ENCODE measurements at places on chromosomes 11 and 22.

DNA sequence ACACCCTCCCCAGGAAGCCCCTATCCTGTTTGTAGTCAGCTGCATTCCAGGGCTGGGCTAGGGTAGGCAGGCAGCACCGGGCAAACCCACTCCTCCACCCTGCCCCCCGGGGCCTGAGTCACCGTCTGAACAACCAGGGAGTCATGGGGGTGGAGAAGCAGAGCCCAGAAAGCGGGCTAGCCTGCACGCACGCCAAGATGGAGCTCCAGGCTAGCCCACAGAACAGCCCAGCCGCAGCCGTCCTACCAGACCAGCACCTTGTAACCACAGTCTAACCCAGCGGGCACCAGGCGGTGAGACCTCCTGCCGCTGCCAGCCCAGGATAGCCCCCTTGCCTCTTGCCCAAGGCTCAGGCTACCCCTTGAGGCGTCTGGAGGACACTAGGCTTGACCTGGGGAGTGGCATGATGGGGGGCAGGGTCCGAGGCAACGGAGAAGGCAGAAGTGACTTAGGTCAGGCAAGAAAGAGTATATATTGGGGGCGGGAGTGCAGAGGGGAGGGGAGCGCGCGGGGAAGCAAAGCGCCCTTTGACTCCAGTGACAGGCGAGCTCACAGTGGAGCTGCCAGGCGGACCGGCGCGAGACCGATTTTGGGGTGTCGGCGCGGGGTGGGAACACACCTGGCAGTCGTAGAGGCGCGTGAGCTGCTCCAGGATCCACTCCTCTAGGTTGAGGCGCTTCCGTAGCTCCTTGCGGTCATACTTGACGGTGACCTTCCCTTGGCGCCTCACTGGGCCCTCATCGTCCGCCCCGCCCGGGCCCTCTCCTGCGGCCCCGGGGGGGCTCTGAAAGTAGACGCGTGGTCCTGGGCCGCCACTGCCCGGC, 734 bp downstream of the PPP1R14B start:
- no peak for DNase-seq

DNA sequence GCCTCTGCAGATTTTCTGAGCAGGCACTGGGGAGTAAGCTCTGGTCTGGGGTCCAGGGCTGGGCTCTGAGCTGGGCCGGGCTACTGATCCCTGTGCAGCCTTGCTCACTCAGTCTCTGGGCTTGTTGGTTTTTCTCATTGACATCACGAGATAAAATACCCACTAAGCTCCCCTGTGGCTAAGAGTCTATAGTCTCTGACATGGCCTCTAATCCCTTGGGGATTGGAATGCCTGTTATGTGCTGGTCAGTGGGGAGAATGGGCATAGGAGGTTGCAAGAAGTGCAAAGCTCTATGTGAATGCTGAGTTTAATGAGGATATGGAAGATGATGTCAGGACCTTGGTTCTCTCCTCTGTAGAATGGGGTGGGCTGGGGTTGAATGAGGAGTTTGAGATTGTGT, 23.3 kb downstream of the ELF5 start:
- no peak for DNase-seq

GRCh38 chr22:48714231-48714630, 1113.4 kb downstream of the BRD1 start:
- no peak for DNase-seq

- no peak for DNase-seq
These were observed 72.7 kb upstream of the NARS2 start for GRCh38 chr11:78647266-78647915.

DNA sequence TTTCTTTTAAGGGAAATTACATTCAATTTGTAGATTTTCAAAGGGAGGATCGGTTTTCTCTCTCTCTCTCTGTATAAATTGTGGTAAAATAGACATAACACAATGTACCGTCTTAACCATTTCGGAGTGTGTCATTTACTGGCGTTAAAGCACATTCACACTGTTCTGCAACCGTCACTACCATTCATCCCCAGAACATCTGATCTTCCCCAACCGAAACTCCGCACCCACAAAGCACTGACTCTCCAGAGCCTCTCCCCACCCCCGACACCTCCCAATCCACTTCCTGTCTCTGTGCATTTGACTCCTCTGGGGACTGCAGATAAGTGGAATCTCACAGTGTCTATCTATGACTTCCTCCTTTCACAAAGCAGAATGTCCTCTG, 15.9 kb upstream of the GRAMD4 start:
- DNase-seq: peak; percentile 27

DNA sequence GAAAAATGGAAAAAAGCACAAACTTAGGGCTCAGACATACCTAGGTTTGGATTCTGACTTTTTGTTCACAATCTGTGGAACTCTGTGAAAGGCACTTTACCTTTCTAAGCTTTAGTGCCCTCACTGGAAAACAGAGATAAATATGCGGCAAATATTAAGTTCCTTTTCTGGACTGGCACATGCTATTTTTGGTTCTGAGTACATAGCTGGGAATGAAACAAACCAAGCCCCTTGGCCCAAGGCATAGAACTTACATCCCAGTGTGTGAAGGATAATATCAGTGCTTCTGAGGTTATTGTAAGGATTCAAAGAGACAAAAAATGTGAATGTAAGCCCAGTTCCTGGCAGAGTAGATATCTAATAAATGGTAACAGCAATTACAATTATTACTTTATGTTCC, 227.5 kb downstream of the ADAMTS15 start:
- DNase-seq: no peak

DNA sequence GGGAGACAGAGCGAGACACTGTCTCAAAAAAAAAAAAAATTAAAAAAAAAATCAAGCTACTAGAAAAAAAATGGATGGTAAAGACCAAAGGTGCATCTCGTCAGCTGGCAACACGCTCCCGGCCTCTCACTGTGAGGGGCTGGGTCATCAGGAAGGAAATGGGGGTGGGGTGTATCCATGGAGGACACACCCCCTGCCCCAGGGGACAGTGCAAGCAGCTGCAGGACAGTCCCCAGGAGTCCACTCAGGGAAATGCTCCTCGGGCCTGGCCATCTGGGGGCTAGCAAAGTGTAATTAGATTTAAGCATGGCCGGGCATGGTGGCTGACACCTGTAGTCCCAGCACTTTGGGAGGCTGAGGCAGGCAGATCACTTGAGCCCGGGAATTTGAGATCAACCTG, 23.1 kb downstream of the TTLL1 start:
- DNase-seq: no peak

- DNase-seq: no peak
These were observed 6.9 kb upstream of the PHRF1 start for GRCh38 chr11:569158-569885.

DNA sequence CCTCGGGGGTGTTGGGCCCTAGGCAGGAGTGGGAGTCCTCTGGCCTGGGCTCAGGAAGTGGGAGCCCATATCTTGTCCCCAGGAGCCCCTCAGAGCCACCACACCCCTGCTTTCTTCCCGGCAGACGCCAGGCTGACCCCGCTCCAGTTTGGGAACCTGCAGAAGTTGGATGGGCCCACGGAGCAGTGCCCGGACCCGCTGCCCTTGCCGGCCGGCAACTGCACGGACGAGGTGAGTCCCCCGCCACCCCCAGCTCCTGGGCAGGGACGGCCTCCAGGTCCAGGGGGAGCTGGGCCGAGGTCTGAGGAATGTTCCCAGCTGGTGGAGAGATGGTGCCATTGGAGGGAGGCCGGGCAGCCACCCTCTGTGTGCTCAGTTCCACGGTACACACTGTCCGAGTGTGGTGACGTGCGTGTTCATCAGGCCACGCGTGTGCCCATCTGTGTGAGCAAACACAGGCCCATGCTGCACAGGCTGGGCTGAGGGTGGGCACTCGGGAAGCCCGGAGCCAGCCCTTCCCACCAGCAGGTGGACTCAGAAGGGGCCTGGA, 4.8 kb downstream of the MUC5B start:
- no peak for DNase-seq

DNA sequence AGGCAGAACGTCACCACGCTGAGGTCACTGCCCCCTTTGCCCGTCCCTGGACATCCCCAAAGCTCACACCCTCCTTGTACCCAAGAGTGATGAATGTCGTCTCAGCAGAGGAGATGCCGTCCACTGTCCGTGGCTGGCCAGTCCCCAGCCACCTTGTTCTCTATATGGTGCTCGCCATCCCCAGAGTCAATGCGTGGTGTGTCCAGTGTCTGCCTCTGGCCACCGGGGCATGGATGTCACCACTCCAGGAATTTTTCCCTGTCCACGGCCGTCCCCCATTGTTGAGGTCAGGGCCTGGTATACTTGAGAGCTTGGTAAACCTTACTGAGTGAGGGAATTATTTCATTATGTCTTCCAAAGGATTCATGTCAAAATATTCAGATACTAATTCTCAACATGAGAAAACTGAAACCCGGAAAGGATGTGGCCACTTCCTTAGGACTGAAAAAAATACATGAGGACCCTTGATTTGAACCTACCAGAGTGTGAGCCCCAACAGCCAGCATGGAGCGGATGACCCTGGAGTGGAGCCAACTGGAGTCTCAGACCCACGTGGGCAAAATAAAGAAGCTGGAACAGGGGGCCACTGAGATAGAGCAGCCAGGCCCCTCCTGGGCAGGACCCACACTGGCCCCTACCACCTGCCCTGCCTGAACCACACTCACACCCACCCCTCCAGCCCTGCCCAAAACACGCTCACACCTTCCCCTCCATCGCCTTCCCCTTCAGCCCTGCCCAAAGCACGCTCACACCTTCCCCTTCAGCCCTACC, 376.4 kb downstream of the BRD1 start:
- no peak for DNase-seq

DNA sequence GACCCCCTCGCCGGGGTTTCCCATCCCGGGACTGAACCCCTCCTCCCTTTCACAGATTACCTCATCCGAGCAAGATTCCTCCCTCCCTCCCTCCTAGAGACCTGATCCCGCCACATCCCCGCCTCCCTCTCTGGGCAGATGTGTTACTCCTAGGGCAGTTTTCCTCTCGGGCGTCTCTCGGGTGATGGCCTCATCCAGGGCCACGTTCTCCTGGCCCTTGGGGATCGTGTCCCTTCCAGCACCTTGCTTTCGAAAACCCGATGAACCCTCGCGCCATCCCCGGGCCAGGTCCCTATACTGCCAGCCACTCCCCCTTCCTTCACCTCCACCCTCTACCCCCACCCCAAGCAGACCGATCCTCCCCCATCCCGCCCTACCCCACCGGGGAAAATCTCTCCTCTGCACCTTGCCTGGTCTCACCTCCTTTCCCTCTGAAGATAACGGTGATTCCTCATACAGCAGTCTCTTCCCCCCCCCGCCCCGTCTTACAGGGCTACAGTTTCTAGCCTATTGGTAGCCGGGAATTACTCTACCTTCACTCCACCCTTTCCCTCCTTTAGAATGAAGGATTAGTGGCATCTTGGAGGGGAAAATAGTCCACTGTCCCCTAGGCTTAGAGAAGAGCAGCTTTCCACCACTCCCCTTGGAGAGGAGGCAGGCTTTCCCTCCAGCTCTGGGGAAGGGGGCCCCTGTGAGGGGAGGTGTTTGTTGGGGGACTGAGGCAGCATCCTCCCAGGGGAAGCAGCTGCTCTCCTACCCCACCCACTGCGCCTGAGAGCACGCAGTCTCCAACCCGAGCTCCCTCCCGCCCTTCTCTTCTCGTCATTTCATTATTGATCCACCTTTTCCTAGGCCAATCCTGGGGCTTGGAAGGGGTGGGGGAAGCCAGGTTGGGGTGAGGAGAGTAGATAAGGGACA, 1.2 kb downstream of the KMT2A start:
- no peak for DNase-seq

- DNase-seq: no peak
These were observed at the start of gene ZP1 for GRCh38 chr11:60866911-60867870. Gene ZP1, plus strand, starts transcription at chr11:60867542. Its CDS starts 20 bp downstream, at chr11:60867562.

GRCh38 chr11:2164861-2165555, 4.0 kb upstream of the INS start:
- no peak for DNase-seq

DNA sequence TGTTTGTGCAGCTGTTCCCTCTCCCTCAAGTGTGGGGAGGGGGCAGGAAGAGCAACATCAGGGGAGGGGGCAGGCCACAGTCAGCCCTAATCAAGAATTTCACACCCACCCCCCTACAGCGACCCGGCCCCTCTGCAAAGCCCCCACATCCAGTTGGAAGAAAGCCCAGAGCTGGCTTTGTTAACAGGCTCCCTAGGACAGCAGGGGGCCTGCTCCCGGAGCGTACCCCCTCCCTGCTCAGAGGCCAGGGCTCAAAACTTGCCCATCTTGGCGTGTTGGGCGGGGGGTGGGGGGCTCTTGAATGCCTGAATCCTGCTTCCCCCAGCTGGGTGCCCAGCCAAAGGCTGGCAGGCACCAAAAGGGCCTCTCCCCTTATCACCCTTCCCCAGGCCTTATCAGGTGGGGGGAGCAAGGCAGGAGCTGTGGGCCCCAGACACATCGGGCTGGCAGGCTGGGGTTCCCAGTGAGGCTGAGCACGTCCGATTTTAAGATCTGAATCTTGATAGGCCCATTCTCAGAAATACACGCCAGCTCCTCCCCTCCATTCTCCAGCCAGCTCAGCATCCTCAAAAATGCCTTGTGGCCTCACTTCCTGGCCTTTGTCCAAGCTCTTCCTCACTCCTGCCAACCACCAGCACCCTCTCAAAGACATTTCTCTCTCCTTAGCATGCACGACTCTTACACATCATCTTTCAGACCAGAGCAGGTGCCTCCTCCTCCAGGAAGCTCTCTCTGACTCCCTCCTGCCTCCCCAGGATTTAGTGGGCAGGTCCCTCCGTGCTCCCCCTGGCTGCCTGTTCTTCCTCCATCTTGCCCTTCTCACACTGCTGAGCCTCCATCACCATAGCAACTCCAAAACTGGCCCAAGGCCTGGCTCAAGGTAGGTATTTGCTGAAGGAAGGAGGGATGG, 384.8 kb downstream of the MN1 start:
- DNase-seq: no peak

DNA sequence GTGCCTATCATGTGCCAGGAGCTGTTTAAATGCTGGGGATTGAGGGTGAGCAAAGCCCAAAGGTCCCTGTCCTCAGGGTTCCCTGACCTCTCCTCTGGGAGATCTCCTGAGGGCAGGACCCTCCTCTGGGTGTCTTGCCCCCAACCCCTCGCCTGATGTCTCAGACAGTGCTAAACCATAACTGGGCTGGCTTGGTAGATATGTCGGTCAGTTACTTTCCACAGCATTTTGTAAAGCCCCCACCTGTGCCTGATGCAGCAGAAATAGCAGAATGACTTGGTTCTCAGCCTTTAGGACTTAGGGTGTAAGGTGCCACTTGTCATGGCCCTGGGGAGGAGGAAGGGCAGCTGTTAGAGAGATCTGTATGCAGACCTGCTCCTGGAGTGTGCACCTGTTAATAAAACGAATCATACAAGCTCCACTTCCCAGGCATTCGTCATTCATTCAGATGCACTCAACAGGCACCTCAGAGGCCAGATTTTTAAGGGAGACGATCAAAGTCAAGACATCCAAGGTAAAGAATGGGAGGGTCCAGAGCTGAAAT, 88.1 kb downstream of the TP53I11 start:
- no peak for DNase-seq

GRCh38 chr11:62556108-62556874, 9.7 kb upstream of the AHNAK start:
- DNase-seq: peak; percentile 70

GRCh38 chr22:28938286-28938833, 55.0 kb downstream of the ZNRF3 start:
- DNase-seq: no peak

DNA sequence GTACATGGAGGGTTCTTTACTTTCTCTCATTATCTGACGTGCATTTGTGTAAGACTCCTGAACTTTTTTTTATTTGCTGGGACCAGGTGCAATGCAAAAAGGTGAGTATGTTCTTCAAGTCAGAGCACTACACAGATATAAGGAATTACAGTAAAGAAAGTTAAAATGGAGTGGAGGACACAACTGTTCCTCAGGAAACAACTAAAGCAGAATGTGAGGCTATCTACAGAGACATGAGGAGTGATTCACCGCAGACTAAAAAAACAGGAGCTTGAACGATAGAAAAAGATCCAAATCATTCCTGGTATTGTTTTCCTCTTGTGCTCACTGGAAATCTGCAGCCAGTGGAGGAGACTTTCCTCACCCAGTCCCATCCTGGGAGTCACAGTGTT, 106.2 kb downstream of the ABTB2 start:
- DNase-seq: no peak
